ENCODE measurements at places on chromosomes 13 and 19. TPM values are rescaled to one million over a fixed set of nuclear protein-coding genes. Genes with fewer than 3 reads are reported as not detected.

Gene CAMSAP3
- polyA plus RNA-seq: 5.7 TPM

Gene RASL11A
- 5.6 TPM for polyA plus RNA-seq

Gene ZNF208
- 0.07 TPM for polyA plus RNA-seq

Gene SLC25A42
- 40.7 TPM for polyA plus RNA-seq

Gene CGB3
- not detected for polyA plus RNA-seq

Gene ISYNA1
- polyA plus RNA-seq: 4.7 TPM

Gene ATP8B3
- 0.53 TPM for polyA plus RNA-seq

Gene TJP3
- polyA plus RNA-seq: 9.8 TPM

Gene CYP2F1
- polyA plus RNA-seq: not detected

Gene SMIM24
- 13.7 TPM for polyA plus RNA-seq

Gene FAM83E
- polyA plus RNA-seq: not detected

Gene LPAR2
- 1.0 TPM for polyA plus RNA-seq

Gene SLAIN1
- 1.9 TPM for polyA plus RNA-seq

Gene ZNF382
- polyA plus RNA-seq: 0.20 TPM

Gene F2RL3
- polyA plus RNA-seq: 0.22 TPM

Gene CCDC70
- polyA plus RNA-seq: 0.36 TPM

Gene DIAPH3
- 0.22 TPM for polyA plus RNA-seq

Gene ZNF793
- polyA plus RNA-seq: 0.18 TPM

Gene TEX26
- 0.08 TPM for polyA plus RNA-seq

Gene IL17D
- polyA plus RNA-seq: 0.19 TPM

Gene TNFSF9
- 0.12 TPM for polyA plus RNA-seq

Gene ZNF433
- polyA plus RNA-seq: 1.3 TPM

Gene LYPD5
- not detected for polyA plus RNA-seq

Gene ZNF100
- 0.51 TPM for polyA plus RNA-seq

Gene MTUS2
- polyA plus RNA-seq: 0.70 TPM

Gene SIGLEC6
- polyA plus RNA-seq: not detected

Gene RASGRP4
- polyA plus RNA-seq: 1.4 TPM

Gene ZNF28
- polyA plus RNA-seq: 4.8 TPM

Gene ZNF560
- polyA plus RNA-seq: not detected

Gene PEPD
- polyA plus RNA-seq: 211 TPM

Gene BEST2
- polyA plus RNA-seq: not detected

Gene OSCAR
- 0.60 TPM for polyA plus RNA-seq

Gene PRRG2
- 2.8 TPM for polyA plus RNA-seq

Gene MFSD12
- polyA plus RNA-seq: 27.5 TPM

Gene EIF3K
- polyA plus RNA-seq: 173 TPM

Gene CYP4F12
- 14.6 TPM for polyA plus RNA-seq

Gene DACT3
- 0.32 TPM for polyA plus RNA-seq

Gene TNFSF13B
- 1.8 TPM for polyA plus RNA-seq

Gene LILRB3
- polyA plus RNA-seq: 4.2 TPM

Gene ZNF99
- not detected for polyA plus RNA-seq

Gene PSG6
- polyA plus RNA-seq: not detected

Gene SUPT5H
- polyA plus RNA-seq: 42.5 TPM

Gene MEIOSIN
- polyA plus RNA-seq: not detected

Gene ATP7B
- 10.1 TPM for polyA plus RNA-seq

Gene CEACAM20
- polyA plus RNA-seq: not detected

Gene RAB3A
- polyA plus RNA-seq: 1.7 TPM

Gene TMEM59L
- polyA plus RNA-seq: 0.15 TPM

Gene IFNL1
- polyA plus RNA-seq: not detected

Gene ZNF112
- 1.5 TPM for polyA plus RNA-seq

Gene RPS15
- polyA plus RNA-seq: 420 TPM

Gene EFNA2
- polyA plus RNA-seq: 2.5 TPM

Gene PLPPR3
- polyA plus RNA-seq: not detected

Gene LILRB1
- 4.6 TPM for polyA plus RNA-seq
